Activated CD8-positive, alpha-beta memory T cell treated with anti-CD3 and anti-CD28 coated beads for 1 hour (primary cell): ENCODE measurements at places on chromosomes 11 and 22.

DNA sequence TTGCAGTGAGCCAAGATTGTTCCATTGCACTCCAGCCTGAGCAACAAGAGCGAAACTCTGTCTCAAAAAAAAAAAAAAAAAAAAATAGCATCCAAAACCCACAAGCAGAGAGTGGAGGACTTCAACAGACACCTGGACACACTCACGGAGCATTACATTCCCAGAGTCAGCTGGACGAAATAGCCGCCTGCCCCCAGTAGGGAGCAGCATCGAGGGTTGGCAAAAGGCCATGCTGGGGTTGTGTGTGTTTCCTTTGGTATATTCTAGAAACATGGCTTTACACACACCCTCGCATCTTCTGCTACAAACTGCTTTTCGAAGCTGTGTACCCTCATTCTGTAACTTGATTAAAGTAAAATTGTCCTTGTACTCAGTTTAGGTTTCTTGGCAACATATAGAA is 5.3 kb downstream of the ADA2 start:
- DNase-seq, result peak; percentile 7

DNA sequence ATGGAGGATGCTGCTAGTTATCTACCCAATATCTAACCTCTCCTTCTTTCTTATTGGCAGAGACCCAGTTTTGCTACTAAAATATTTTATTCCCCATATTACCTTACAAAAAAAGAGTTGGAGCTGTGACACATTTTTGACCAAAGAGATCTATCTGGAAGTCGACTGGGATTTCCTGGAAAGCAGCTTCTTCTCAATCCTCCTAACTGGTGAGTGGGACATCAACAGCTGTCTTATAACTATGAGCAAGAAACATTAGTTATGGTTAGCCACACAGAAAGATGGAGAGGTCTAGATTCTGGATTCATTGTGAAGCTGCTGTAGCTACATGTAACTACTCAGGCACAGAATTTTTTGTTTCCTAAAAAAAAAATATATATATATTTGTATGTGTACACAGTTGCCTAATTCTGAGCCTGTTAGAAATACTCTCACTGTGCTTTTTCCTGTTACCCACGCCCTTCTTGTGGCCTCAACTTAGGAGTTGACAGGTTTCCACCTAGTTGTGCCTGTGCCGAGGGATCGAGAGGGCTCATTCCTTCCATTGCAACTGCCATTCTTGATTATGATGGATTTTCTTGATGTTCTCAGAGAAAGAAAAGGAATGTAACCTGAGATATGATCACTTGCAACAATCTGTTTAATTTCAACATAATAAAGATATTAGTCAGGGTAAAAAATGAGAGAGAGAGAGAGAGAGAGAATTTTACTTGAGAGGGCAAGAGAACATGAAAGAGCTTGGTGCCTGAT is 142.0 kb downstream of the SLC17A6 start:
- no peak for DNase-seq

DNA sequence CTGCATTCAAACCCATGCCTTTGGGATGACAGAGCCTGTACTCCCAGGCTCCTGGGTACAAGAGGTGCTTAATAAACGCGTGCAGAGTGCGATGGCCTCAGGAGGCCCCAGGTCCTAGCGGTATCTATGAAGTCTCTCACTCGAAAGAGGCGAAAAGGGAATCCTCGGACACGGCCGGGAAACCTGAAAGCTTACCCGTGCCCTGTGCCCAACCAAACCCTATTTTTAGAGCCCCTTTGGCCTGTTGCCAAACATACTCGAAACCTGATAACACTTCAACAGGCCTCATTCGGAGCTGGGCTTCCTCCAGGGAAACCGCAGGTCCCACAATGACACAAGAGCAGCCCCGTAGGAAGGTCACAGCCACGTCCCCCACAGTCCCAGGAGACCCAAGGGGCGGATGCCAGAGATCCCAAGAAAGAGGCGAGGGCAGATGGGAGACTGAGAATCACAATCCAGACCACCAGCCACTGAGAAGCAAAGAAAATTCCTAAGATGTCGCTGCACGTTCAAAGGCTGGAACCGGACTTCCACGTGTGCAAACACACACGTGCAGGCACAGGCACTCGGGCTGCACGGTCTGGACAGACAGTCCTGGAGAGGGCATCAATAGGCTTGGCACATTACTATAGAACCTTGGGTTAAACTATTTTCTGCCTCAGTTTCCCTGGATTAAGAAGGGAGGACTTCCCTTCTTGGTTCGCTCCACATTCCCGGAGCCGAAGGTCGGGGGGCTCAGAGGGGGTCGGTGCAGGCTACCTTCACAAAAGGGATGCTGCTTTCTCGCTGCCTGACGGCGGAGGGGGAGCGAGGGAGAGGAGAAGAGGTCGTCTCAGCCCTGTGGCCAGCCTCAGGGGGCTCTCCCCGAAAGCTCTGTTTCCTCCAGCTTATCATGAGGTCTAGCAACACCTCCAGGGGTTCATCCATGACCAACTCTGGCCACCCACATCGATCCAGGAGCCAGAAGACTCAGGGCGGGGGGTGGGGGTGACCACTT is 8.2 kb downstream of the PDGFB start:
- DNase-seq, result no peak

- DNase-seq, result no peak
Measured at GRCh38 chr22:49657974-49658590, 169.6 kb downstream of the BRD1 start.

GRCh38 chr11:115391598-115391997 is 112.6 kb downstream of the CADM1 start:
- no peak for DNase-seq
